PC-3 (cell line): ENCODE measurements at places on chromosomes 7 and 10. TPM values are rescaled to one million over a fixed set of nuclear protein-coding genes. Genes with fewer than 3 reads are reported as not detected.
A peak's percentile ranks its signal among the peaks of the same experiment; 100 is the strongest.

Gene SLC16A9
- 12.8 and 17.4 TPM in 2 replicates for total RNA-seq

Gene LRRC4
- 0.26 TPM in 1 of 2 replicates, not detected in the other for total RNA-seq

Gene AOC1
- total RNA-seq, result not detected in 2 replicates

Gene BBS9
- total RNA-seq, result 5.7 and 13.0 TPM in 2 replicates

DNA sequence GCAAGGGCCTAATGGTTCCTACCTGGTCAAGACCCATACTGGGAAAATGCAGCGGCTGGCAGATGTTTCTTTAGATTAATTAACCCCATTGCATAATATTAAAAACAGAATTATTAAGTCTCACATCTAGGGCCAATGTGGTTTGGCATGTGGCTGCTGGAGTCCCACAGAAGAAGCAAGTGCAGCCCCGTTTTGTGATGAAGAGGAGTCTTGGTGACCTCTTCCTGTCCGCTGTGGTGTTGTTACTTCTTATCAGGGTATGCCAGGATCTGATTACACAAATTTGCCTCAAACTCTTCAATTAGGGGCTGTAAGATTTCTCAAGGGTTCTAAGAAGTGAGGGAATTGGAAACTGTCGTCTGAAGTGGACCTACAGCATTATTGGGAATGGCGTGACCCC, 240.3 kb downstream of the SEC23IP start:
- DNase-seq, result no peak
- no peaks in the 10 kb centered on the region for H3K36me3 ChIP-seq
- no peaks in the 10 kb centered on the region for H3K4me1 ChIP-seq
- no peak overlapping the region for H3K4me3 ChIP-seq
- no peak overlapping the region for H3K27ac ChIP-seq

DNA sequence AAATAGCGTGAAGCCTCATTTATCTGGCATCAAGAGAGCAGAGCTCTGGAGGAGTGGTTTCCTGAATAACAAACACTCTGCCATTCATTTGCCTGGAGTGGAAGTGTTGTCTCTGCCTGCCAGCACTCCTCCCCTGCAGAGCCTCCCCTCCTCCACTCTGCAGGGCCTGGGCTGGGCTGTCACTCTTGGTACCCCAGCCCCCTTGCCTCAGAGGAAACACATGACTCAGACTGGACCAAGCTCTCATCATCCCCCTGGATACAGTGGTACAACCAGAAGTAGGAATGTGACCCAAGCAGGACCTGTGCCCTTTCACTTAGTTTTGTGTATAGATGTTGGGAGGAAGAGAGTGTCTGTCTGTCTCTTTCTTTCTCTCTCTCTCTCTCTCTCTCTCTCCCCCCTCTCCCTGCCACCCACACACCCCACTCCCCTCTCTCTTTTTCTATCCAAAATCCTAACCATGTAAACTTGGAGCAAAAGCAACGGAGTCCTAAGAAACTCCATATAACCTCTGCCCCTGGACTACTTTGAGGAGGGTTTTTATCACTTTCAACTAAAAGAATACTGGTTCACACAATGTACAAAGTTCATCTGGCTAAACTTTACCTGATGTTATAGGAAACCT, 43.9 kb downstream of the DOCK4 start:
- H3K36me3 ChIP-seq, result no peaks in the 10 kb centered on the region
- no peak overlapping the region for H3K4me3 ChIP-seq
- no peak overlapping the region for H3K27ac ChIP-seq

DNA sequence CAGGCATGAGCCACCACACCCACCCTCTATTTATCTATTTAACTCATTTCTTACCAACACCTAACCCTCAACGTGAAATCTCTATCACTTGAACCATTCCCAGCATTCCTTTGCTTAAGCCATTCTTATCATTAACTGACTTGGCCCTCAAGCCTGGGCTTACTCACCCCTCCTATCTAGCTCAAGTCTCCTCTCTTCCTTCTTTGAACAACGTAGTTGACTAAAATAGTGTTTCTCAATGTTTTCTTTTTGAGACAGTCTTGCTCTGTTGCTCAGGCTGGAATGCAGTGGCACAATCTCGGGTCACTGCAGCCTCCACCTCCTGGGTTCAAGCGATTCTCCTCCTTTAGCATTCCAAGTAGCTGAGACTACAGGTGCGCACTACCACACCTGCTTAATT, 7.0 kb downstream of the ANXA7 start:
- H3K4me3 ChIP-seq, result no peak overlapping the region
- DNase-seq, result no peak
- no peaks in the 10 kb centered on the region for H3K27me3 ChIP-seq
- H3K4me1 ChIP-seq, result peaks cover 36% of the 10 kb centered on the region
- no peak overlapping the region for H3K27ac ChIP-seq
- peaks cover 38% of the 10 kb centered on the region for H3K36me3 ChIP-seq

- H3K4me3 ChIP-seq, result no peak overlapping the region
- H3K4me1 ChIP-seq, result no peaks in the 10 kb centered on the region
- no peaks in the 10 kb centered on the region for H3K36me3 ChIP-seq
- DNase-seq, result no peak
These were observed 250.4 kb downstream of the ELMO1 start for GRCh38 chr7:37198041-37198905.

- H3K4me3 ChIP-seq, result no peak overlapping the region
- no peaks in the 10 kb centered on the region for H3K27me3 ChIP-seq
- peak overlapping the region; percentile 96 for H3K27ac ChIP-seq
- H3K36me3 ChIP-seq, result peaks cover 7% of the 10 kb centered on the region
- peaks cover 56% of the 10 kb centered on the region for H3K4me1 ChIP-seq
- peak; percentile 95 for DNase-seq
These were observed 9.9 kb downstream of the LRRC4 start for GRCh38 chr7:128021366-128021765.

GRCh38 chr7:69438584-69439412, 159.5 kb upstream of the AUTS2 start:
- H3K4me1 ChIP-seq, result no peaks in the 10 kb centered on the region
- DNase-seq, result no peak
- no peak overlapping the region for H3K27ac ChIP-seq

DNA sequence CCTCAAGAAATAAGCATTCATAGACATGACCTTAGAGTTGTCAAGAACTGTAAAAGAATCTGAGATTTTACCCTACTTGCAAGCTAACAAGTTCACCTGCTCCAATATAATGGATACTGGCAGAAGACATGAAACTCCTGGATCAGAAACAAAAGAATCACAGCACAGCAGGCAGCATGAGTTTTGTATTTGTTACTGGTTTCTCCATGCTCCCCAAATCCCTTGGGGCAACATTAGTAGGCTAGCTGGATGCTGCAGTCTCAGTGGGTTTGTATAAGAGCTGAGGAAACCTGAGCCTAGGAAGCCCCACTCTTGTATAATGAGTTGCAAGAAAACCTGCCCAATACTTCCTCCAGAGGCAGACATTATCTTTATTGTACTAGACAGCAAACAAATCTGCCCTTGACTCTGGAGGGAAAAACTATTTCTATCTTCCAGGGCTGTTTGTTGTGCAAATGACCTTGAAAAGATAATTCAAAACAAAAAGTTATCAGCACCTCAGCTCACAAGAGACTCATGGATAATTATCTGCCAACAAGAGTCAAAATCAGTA, 64.8 kb downstream of the ABLIM1 start:
- DNase-seq, result no peak
- no peak overlapping the region for H3K27ac ChIP-seq
- no peak overlapping the region for H3K4me3 ChIP-seq
- H3K36me3 ChIP-seq, result no peaks in the 10 kb centered on the region

GRCh38 chr10:2882628-2883027, 184.7 kb upstream of the PFKP start:
- no peak for DNase-seq
- H3K4me3 ChIP-seq, result no peak overlapping the region
- no peaks in the 10 kb centered on the region for H3K4me1 ChIP-seq
- peaks cover 24% of the 10 kb centered on the region; the same call in 1 of the 2 replicates for H3K27me3 ChIP-seq
- no peak overlapping the region for H3K27ac ChIP-seq
- H3K36me3 ChIP-seq, result no peaks in the 10 kb centered on the region

DNA sequence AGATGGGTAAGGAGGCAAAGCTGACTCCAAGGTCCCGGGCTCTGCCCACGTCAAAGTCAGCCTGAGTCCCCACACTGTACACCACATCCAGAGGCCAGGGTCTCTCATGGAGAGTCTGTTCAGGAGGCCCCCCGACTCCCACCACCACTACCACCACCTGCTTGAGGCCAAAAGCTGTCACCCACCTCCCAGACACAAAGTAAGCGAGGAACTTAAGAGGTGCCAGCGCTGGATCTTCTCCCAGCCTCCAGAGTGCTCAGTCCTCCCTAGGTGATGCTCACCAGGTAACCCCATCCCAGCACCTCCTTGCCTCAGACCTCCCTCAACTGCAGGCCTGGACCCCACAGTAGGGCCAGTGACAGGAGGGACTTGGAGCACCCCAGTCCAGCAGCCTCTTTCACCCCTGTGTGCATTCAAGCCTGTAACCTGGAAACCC, 520 bp downstream of the NPC1L1 start:
- no peaks in the 10 kb centered on the region for H3K27me3 ChIP-seq
- no peak overlapping the region for H3K27ac ChIP-seq
- DNase-seq, result no peak
- no peak overlapping the region for H3K4me3 ChIP-seq
- peaks cover 27% of the 10 kb centered on the region for H3K4me1 ChIP-seq

- no peak overlapping the region for H3K4me3 ChIP-seq
- H3K27ac ChIP-seq, result no peak overlapping the region
- H3K4me1 ChIP-seq, result peaks cover under 1% of the 10 kb centered on the region; the same call in 1 of the 2 replicates
- peaks cover 30% of the 10 kb centered on the region for H3K36me3 ChIP-seq
These were observed 25.8 kb downstream of the EPC1 start for GRCh38 chr10:32321016-32321631.

GRCh38 chr10:86346799-86347665, 19.6 kb downstream of the GRID1 start:
- no peak overlapping the region for H3K27ac ChIP-seq
- H3K27me3 ChIP-seq, result peaks cover 12% of the 10 kb centered on the region; the same call in 1 of the 2 replicates
- DNase-seq, result no peak
- no peak overlapping the region for H3K4me3 ChIP-seq
- no peaks in the 10 kb centered on the region for H3K36me3 ChIP-seq

GRCh38 chr10:96910488-96911395, 78.6 kb downstream of the LCOR start:
- H3K27me3 ChIP-seq, result no peaks in the 10 kb centered on the region
- H3K4me1 ChIP-seq, result 0 out of 2 replicates have a peak, but pooled peaks cover 6% of the 10 kb centered on the region
- no peak overlapping the region for H3K4me3 ChIP-seq
- peak; percentile 63 for DNase-seq

DNA sequence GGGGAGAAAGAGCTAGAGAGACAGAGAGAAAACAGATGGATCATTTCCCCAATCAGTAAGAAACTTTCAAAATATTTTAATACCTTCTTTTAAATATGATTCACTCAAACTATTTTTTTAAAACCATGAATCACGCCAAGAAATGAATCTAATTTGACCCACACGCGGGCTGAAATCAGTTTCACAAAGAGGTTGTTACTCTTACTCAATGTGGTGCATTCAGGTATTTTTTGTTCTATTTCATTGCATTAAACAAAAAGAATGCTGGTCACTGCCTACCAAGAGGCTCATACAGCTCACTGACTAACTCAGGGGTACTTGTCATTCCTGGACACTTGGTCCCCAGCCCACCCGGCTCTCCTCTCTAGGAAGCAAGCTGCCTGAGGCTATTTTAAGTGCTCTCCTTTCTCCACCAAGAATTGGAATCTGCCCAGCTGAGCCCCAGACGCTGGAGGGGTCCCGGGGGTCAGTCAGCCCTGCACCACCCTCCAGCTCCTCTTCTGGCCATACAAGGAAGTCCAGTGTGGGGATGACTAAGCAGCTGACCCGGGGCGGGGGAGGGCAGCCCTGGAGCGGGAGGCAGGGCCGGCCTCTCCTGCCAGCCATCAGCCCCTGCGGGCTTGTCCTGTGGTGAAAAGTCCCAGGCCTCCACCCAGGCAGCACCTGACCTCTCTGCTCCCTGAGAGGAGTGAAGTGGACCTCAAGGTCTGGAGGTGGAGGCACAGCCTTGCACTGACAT, 21.7 kb upstream of the PFKP start:
- no peaks in the 10 kb centered on the region for H3K36me3 ChIP-seq
- H3K4me3 ChIP-seq, result peak overlapping the region; percentile 42; the same call in 1 of the 2 replicates
- DNase-seq, result peak; percentile 52
- peaks cover 13% of the 10 kb centered on the region for H3K4me1 ChIP-seq
- H3K27ac ChIP-seq, result peak overlapping the region; percentile 74

DNA sequence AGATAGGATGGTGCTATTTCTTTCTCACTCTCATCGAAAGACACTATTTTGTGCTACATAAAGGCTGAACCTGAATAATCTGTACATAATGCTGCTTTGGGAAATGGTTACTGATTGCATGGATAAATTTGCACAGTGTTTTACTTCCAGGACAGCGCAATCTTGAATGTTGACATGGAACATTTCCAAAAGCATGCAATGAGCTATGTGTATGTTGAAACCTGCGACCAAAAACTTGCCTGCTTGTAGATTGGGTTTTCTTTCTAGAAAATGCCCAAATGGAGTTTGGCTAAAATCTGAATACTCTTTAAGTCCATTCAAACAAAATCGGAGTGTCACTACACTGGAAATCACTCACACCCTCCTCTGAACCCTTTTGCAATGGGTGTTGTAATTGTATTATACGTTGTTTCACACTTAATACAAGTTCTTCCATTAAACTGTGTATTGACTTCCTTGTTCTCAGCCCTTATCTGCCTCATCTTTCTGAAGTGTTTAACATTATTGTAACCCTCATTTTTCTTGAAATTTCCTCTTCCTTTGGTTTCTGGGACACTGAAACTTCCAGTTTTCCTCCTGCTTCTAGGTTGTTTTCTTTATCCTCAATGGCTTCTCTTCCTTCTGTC, 73.7 kb upstream of the CAPZA2 start:
- no peak for DNase-seq
- no peak overlapping the region for H3K27ac ChIP-seq
- no peaks in the 10 kb centered on the region for H3K27me3 ChIP-seq
- peaks cover 46% of the 10 kb centered on the region for H3K36me3 ChIP-seq
- no peak overlapping the region for H3K4me3 ChIP-seq

DNA sequence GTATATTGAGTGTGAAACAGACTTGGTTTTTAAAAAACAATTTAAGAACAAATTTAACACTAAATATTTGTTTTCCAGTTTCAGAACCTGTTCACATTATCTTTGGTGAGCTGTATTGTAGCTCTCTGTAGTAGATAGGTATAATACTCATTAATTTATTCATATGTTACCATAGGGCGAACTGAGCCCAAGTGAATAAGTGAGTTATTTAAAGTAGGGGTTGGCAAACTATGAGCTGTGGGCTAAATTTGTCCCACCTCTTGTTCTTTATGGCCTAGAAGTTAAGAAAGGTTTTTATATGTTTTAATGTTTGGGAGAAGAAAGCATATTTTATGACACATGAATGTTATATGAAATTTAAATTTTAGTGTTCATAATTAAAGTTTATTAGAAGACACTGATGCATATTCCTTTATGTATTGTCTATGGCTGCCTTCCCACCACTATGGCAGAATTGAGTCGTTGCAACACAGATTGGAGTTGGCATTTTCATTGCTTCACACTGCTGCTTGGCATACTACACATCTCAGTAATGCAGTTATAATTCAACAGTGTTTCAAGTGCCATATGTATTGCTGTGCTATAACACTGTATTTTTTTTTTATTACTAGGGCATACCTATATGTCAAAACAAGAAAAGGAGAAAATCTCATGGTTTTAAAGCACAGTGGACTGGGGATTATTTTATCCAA, 146.5 kb downstream of the ADK start:
- no peak overlapping the region for H3K27ac ChIP-seq
- no peaks in the 10 kb centered on the region for H3K27me3 ChIP-seq
- no peak overlapping the region for H3K4me3 ChIP-seq
- peaks cover 6% of the 10 kb centered on the region; the same call in 1 of the 2 replicates for H3K36me3 ChIP-seq
- no peak for DNase-seq

GRCh38 chr7:29194594-29195427, at the start of gene CHN2:
Gene CHN2, plus strand, starts transcription at chr7:29194775.
- H3K27ac ChIP-seq, result no peak within 1 kb of the TSS
- H3K4me1 ChIP-seq, result peaks cover 15% of the 10 kb centered on the region
- peak within 1 kb of the TSS; percentile 93 for H3K4me3 ChIP-seq
- no peaks in the 10 kb centered on the region for H3K27me3 ChIP-seq
- DNase-seq, result peak; percentile 47
